ENCODE measurements at places on chromosomes 2 and 18. TPM values are rescaled to one million over a fixed set of nuclear protein-coding genes. Genes with fewer than 3 reads are reported as not detected.

Gene FASTKD2
- 7.3 TPM for polyA plus RNA-seq

Gene DOK6
- polyA plus RNA-seq: 0.07 TPM

Gene KYNU
- polyA plus RNA-seq: 2.7 TPM

Gene GKN2
- polyA plus RNA-seq: 2.6 TPM

Gene LRATD1
- 23.1 TPM for polyA plus RNA-seq

Gene MARCHF4
- not detected for polyA plus RNA-seq

Gene FSHR
- polyA plus RNA-seq: not detected

Gene NT5DC4
- polyA plus RNA-seq: not detected

Gene LYG2
- polyA plus RNA-seq: not detected

Gene LHCGR
- polyA plus RNA-seq: 1.1 TPM

Gene PRKAG3
- polyA plus RNA-seq: not detected

Gene RND3
- polyA plus RNA-seq: 151 TPM

Gene PROC
- 0.20 TPM for polyA plus RNA-seq

Gene POTEC
- not detected for polyA plus RNA-seq

Gene HSBP1L1
- 96.9 TPM for polyA plus RNA-seq

Gene ANKRD30BL
- polyA plus RNA-seq: not detected

Gene EFEMP1
- polyA plus RNA-seq: 5.9 TPM

Gene PSD4
- polyA plus RNA-seq: 18.1 TPM

Gene RNF152
- polyA plus RNA-seq: 2.1 TPM

Gene NPPC
- polyA plus RNA-seq: 2.2 TPM

Gene IHH
- 0.06 TPM for polyA plus RNA-seq

Gene TTC27
- 3.7 TPM for polyA plus RNA-seq

Gene KIF3C
- 1.0 TPM for polyA plus RNA-seq

Gene VWA3B
- 0.02 TPM for polyA plus RNA-seq

Gene CCDC68
- polyA plus RNA-seq: 0.86 TPM

Gene REG3G
- polyA plus RNA-seq: not detected

Gene DHRS9
- 9.2 TPM for polyA plus RNA-seq

Gene CMPK2
- polyA plus RNA-seq: 0.96 TPM

Gene COL4A4
- 0.16 TPM for polyA plus RNA-seq

Gene TFCP2L1
- polyA plus RNA-seq: 4.3 TPM

Gene IL1RL2
- polyA plus RNA-seq: 5.0 TPM

Gene LAMA3
- 11.5 TPM for polyA plus RNA-seq

Gene CNTNAP5
- not detected for polyA plus RNA-seq

Gene HOXD13
- not detected for polyA plus RNA-seq

Gene ST6GAL2
- 1.1 TPM for polyA plus RNA-seq

Gene TAF4B
- polyA plus RNA-seq: 2.0 TPM

Gene NGEF
- 8.4 TPM for polyA plus RNA-seq

Gene GAL3ST2
- 0.02 TPM for polyA plus RNA-seq

Gene ALPP
- polyA plus RNA-seq: not detected

Gene RBM44
- polyA plus RNA-seq: 0.24 TPM

Gene DES
- polyA plus RNA-seq: 672 TPM

Gene MXD1
- polyA plus RNA-seq: 140 TPM

Gene CD8B2
- 0.10 TPM for polyA plus RNA-seq

Gene L3MBTL4
- polyA plus RNA-seq: 2.0 TPM
